Kidney (tissue), 22 donors: ENCODE measurements at places on chromosomes 7 and 10. TPM values are rescaled to one million over a fixed set of nuclear protein-coding genes. Genes with fewer than 3 reads are reported as not detected.

GRCh38 chr10:13632440-13632839 is 45.7 kb downstream of the PRPF18 start:
- DNase-seq = no peak

GRCh38 chr7:57204411-57204811 is 72.2 kb upstream of the ZNF479 start:
- no peak for DNase-seq

GRCh38 chr10:92242380-92242779 is 48.5 kb downstream of the CPEB3 start:
- no peak for DNase-seq

DNA sequence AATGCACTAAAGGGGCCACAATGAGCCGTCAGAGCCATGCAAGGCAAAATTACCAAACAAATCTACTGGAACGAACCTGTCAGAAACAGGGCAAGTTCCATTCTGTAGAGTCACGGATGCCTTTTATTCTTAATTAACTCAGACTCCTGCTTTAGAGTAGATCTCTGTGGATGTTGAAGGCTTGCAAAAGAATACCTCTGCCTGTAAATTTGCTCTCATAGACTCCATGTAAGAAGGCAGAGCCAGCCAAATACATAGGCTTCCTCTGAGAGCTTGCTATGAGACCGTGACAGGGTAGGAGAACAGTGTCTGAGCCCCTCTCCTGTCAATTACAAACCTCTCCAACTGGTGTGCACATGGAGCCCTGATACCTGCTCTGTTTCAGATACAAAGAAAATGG is 787.9 kb upstream of the POM121L12 start:
- no peak for DNase-seq

The DRGX gene
- not detected for total RNA-seq
